ENCODE measurements at places on chromosomes 2 and 18. TPM values are rescaled to one million over a fixed set of nuclear protein-coding genes. Genes with fewer than 3 reads are reported as not detected.

DNA sequence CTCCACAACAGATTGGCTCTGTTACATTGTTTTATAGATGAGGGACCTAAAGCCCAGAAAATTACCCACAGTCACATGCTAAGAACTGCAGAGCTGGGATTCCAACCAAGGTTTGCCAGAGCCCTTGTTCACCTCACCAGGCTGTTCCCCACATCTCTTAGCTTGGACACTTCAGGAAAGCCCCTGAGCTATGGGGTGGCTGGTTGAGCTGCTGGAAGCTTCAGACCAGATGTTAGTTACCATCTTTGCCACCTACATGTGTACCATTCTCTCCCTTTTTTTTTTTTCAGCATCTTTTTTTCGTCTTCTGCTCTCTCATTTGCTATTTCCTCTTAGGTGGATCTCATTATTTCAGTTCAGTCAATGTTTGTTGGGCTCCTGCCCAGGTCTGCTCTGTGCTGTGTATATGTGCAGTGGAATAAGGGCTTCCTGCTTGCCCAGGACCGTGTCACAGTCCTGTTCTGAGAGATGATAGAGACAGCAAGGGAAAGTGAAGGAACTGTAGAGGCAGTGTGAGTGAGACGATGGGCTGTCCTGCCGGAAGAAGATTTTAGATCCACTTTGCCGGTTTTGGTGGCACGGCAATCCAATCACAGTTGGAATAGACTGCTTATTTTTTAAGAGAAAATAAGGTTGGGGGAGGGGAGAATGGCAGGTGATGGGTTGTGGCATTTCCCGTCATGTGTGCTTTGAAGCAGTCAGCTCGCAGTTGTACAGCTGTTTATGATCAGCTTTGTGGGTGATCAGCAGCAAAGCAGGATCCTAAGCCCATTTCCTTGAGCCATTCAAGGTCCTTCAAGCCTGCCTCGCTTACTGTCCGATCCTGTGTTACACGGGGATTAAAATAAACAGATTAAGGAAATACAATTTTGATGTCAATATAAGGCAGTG lies 152.6 kb downstream of the RTN4 start:
- no peak for DNase-seq

- DNase-seq, result no peak
Measured at GRCh38 chr2:16031848-16032159, 91.5 kb downstream of the MYCN start.

GRCh38 chr2:241898463-241899270 lies 29.1 kb downstream of the RTP5 start:
- DNase-seq, result no peak

- DNase-seq, result no peak
Measured at GRCh38 chr2:66665124-66665984, 230.4 kb downstream of the MEIS1 start.

DNA sequence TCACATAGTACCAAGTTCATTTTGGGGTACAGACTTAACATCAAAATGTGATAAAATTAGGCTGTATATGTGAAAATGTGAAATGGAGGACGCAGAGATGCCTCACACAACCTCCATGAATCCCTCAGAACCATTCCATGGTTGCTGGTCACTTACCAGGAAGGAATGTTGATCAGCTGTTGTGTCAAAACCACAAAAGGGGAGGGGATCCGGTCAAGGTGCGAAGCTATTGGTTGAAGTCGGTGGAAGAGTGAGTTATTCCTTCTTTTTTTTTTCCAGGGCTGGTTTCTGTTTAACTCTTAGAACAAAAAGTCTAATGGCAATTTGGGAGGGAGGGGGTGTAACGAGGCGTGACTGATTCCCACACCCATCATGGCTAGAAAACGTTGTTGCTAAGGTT lies 32.3 kb upstream of the REG3A start:
- DNase-seq, result no peak

DNA sequence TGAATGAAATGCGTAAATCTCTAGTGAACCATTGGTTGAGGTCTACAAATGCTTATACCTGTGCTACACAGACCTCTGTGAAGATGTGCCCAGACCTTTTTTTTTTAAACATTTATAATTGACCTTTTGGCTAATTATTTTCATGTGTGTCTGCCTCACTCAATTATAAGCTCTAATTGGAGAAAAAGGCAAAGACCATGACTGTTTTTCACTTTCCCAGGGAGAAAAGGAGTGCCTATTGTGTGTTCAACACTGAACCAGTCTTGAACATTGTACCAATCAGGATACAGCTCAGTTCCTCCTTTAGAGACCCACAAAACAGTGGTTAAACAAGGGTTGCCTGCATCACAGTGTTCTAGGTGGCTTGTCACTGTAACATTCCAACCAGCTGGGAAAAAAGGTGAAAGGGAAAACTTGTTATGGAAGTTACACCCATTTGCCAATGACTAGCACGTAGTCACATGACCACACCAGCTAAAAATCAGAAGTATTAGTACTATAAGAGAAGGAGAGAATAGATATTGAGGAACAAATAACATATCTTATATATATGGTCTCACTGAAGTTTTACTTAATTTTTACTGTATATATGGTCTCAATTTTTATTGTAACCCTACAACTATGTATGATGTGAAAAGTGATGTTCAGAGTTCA lies 13.4 kb downstream of the TANK start:
- no peak for DNase-seq

GRCh38 chr2:102050854-102051391 lies 59.2 kb downstream of the IL1R2 start:
- no peak for DNase-seq

DNA sequence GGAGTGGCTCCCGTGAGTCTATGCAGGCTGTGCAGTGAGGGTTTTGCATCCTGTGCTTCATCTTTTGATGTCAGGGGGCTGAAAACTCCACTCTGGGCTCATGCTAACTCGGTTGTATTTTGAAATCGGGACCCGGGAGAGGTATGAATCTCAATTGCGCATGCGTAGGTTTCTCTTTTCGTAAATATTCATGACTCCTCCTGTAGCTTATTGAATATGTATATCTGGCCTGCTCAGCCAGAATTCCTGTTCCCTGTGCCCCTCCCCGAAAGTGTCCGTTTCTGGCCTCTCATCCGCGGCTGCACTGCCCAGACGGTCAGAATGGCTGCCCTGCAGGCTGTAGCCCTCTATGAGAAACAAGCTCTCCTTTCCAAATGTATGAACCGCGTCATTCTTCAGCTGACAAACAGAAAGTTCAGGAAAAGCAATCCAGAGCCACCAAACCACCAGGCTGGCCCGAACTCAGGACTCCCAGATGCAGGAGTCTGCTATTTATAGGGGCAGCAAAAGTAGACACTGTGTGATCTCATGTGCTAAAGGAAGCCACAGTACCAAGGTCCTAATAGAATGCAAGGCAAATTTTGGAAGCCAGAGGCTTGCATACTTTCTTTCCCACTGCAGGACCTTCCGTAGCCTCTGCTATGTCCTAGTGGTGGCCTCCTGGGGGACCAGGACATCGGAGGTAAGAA lies 41.7 kb downstream of the AKAIN1 start:
- no peak for DNase-seq

DNA sequence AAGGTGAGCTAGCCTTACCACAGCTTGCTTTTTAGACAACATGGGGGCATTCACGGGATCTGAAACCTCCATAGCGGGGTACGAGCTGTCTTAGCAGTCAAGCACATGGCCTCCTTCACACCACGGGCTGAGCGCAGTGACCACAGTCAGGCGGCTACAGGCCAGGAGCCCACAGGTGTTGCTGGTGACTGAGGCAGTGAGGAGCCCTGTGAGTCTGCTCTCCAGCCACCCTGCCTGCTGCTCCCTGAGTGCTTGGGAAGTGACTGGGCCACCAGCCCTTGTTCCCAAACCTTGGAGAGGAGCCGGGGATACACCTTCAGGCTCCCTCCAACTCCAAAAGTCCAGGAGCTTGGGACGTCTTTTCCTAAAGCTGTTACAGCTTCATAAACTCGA lies 418.1 kb upstream of the MYT1L start:
- DNase-seq, result no peak

DNA sequence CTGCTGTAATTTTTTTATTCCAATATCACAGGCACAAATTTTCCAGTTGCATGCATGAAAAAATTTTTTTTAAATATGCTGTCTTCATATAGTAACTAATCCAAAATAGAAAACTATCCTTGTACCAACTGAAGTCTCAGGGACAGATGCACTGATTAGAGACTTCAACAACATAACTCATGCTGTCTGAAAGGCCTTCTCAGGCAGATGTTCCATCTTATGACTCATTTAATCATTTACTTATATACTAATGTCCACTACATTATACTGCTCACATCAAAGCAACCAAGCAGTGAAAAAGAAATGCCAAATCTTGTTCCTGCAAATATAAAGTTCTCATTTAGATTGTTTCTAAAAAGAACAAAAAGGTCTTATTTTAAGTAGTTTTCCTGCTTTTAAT lies 53.1 kb downstream of the OLA1 start:
- no peak for DNase-seq

DNA sequence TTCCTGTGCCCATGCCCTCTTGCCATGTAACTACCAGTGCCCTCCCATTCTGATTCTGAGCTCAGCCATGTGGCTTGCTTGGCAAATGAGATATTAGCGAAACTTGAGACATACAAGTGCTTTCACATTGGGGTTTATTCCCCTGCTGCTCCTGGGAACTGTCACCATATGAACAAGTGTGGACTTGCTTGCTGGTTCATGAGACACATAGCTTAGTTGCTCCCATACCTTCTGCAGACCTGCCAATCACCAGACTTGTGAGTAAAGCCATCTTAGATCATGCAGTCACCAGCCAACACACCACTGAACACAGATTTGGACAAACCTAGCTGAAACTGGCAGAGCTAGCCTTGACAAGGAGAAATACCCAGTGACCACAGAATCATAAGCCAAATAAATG lies 155.1 kb downstream of the SS18 start:
- no peak for DNase-seq

DNA sequence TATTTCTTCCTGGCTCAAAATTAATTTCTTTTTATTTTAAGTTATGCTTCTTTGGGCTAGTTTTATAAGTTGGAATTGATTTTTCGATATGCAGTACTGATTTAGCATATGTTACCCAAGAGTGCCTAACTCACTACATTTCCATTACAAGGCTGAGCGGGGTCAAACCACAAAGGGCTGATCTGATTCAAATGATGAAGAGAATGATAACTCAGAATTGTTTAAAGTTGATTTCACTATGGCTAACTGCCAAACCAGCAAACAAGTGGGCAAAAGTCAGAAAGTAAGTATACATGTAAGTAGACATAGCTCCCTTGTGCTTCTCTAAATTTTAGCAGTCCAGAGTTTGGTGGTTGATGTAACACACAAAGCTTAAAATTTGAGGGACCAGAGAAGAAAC lies 35.6 kb downstream of the RAD51AP2 start:
- DNase-seq, result no peak

DNA sequence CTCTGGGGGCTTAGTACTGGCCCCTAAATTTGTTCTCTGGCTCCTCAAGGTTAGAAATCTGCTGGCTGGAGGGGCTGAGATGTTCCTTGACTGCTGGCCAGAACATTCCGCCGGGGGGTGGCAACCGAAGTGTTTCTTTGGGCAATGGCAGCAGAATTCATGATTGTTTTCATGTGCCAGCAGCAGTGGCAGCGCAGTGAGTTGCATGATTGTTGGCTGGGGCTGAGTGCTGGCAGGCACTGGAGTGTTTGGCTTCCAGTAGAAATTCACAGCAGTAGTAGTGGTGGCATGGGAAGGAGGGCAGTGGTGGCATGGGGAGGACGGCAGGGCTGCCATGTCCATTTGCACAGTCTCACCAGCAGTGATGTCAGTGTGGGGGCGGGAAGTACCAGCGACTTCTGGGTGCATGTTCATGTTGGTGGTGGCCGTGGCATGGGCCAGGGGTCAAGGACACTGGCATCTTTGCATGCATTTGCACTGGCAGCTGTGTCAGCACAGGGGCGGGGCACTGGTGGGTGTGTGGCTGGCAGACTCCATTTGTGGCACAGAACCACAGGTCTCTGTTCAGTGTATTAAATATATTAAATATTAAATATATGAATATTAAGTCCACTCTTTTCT lies 130.6 kb upstream of the CDH7 start:
- DNase-seq, result no peak

GRCh38 chr2:37767959-37768925 lies 96.8 kb upstream of the CDC42EP3 start:
- DNase-seq, result no peak

GRCh38 chr2:28445448-28446258 lies 50.2 kb upstream of the PLB1 start:
- DNase-seq, result peak; percentile 85

DNA sequence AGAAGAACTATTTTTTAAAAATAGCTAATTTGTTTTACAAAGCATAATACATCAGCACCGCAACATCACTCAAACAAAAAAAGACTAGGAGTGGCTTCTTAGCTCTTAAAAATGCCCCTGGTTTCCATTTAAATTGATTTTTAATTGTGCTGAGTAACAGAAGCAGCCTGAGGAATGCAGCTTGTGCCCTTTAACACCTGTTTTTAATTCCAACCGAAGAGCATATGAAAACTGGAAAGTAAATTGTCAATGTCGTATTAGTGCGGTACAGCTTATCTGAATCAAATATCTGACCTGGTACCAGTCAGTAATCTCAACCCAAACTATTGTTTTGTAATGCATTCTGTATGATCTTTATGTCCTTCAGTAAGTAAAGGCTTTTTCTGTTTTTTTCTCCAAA lies 13.2 kb upstream of the CD302 start:
- DNase-seq, result no peak

GRCh38 chr2:42029639-42030199 lies 18.1 kb upstream of the PKDCC start:
- DNase-seq, result no peak

DNA sequence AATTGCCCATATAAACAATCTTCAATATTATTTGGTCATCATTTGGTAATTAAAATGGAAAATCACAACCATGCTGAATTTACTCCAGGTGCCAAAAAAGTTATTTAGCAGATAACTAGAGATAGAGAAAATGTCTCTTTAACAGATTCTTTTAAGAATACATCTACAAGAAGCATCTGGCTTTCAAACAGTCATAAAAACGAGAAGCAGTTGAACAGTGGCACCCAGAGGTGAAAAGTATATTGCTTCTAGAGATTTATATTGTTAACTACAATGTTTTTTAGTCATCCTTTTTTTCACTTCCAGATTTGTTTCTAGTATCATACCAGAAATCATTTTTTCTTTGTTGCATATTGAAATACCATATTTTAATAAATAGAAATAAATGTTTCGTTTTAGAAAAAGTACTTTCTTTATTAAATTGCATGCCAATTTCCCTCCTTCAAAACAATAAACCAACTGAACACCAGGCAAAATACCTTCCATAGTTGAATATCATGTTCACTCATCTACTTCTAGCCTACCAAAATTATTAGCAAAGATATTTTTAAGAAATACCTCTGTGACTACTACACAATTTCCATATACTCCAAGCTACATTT lies 65.4 kb upstream of the HNRNPA3 start:
- DNase-seq, result no peak

GRCh38 chr2:71067567-71068217 lies 756 bp upstream of the NAGK start:
- DNase-seq, result no peak

- DNase-seq, result no peak
Measured at GRCh38 chr2:67579806-67580205, 182.7 kb downstream of the ETAA1 start.

GRCh38 chr2:19673213-19673791 lies 228.5 kb downstream of the TTC32 start:
- DNase-seq, result no peak

The HK2 gene
- 27.1 TPM for polyA plus RNA-seq

The OXER1 gene
- not detected for polyA plus RNA-seq

The TTN gene
- polyA plus RNA-seq, result under 0.01 TPM

The CFAP53 gene
- 0.44 TPM for polyA plus RNA-seq

The PAIP2B gene
- polyA plus RNA-seq, result 0.99 TPM

The CHRND gene
- not detected for polyA plus RNA-seq

The GKN2 gene
- polyA plus RNA-seq, result not detected

Data from keratinocyte (primary cell).